ENCODE measurements at places on chromosomes 13 and 19.
A peak's percentile ranks its signal among the peaks of the same experiment; 100 is the strongest.

- no peak for DNase-seq
These were observed 25.1 kb downstream of the VAV1 start for GRCh38 chr19:6797646-6798045.

GRCh38 chr13:65112531-65112941, 2117.6 kb downstream of the PCDH9 start:
- DNase-seq, result no peak

DNA sequence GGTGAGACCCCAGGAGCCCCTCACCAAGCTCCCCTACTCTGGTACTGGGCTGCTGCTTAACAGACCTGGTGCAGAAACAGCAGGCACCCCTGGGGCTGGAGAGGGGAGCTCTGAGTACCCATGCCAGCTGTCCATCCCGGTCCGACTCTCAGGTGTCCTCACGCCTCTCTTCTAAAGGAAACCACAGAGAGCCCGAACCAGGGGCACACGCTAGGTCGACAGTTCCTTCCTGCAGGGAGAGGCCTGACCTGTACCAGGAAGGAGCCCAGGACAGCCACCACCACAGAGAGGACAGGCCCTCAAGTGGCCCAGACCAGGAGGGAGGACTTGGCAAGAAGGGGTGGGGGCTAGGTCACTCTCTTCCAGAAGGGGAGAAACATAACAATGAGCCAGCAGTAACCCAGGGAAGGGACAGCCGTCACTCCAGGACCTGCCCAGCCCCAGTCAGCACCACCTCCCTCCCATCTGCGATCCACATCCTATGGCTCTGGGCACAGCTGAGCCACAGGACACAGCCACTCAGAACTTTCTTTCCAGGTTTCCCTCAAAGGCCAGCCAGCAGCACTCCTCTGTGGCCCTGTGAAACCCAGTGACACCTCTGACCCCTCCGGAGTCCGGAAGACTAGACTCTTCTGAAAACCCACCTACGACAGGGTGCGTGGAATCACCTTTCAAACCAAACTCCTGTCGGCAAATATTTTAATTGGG, 13.0 kb upstream of the SLC35E1 start:
- no peak for DNase-seq

GRCh38 chr19:40614622-40615411, 13.6 kb downstream of the LTBP4 start:
- DNase-seq, result peak; percentile 92

- DNase-seq, result no peak
These were observed 4.7 kb downstream of the PPP1R13L start for GRCh38 chr19:45400192-45400591.

- no peak for DNase-seq
These were observed 40.0 kb upstream of the SIN3B start for GRCh38 chr19:16789238-16789637.

GRCh38 chr19:19445288-19445687, 39.8 kb downstream of the GATAD2A start:
- no peak for DNase-seq

GRCh38 chr19:3517638-3518037, 11.5 kb downstream of the FZR1 start:
- DNase-seq, result no peak

DNA sequence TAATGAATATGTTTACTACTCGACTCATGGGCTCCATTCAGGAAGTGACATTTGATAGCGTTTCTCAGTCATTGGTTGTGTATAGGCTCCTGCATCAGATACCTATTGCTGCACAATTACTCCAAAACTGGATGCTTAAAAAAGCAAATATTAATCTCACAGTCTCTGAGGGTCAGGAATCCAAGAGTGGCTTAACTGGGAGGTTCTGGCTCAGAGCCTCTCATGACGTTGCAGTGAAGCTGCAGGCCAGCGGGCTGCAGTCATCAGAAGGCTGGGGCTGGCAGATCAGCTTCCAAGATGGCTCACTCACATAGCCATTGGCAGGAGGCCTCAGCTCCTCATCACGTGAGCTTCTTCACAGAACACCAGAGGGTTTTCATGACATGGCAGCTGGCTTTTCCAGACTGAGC, 525.1 kb upstream of the NBEA start:
- DNase-seq, result no peak

- peak; percentile 53 for DNase-seq
These were observed 53.8 kb downstream of the EPS15L1 start for GRCh38 chr19:16417660-16418596.

GRCh38 chr13:67353941-67354340, 123.8 kb upstream of the PCDH9 start:
- no peak for DNase-seq

DNA sequence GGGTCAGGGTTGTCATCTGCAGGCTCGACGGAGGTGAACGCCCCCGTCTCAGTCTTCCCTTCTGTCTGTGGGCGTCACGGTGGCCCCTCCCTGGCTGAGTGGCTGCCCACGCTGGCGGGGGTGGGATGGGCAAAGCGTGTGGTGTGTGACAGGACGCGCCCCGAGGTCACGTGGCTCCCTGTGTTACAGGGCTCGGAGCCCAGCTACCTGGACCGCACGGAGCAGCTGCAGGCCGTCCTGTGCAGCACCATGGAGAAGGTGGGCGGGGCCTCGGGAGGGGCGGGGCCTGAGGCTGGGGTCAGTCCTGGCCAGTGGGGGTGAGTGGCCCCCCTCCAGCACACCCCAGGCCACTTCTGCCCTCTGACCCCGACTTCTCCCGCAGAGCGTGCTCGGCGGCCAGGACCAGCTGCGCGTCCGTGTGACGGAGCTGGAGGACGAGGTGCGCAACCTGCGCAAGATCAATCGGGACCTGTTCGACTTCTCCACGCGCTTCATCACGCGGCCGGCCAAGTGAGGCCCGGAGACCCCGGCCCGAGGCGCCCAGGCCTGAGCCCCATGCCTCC, 6.3 kb upstream of the GRIN3B start:
- DNase-seq, result no peak

GRCh38 chr13:74305876-74306275, 171.7 kb upstream of the KLF12 start:
- no peak for DNase-seq

GRCh38 chr19:55111238-55111831, 6.1 kb downstream of the PPP1R12C start:
- DNase-seq, result no peak

DNA sequence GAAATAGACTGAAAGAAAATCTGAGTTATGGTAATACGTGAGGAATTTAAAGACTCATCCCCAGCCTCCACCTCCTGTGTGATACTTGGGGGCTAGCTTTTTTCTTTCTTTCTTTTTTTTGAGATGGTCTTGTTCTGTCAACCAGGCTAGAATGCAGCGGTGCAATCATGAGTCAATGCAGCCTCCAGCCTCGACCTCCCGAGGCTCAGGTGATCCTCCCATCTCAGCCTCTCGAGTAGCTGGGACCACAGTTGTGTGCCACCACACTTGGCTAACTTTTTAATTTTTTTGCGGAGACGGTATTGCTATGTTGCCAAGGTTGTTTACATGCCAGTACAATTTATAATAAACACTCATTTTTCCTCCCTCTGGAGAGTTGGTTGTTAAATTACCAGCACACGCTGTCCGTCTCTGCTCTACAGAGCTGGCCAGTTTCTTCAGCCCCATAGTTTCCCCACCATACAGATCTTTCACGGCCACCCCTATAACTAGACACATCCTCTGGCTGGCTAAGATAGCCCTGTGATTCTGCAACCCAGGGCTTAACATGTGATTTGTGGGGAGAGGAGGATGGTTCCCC, 4.8 kb downstream of the TNFSF9 start:
- no peak for DNase-seq

DNA sequence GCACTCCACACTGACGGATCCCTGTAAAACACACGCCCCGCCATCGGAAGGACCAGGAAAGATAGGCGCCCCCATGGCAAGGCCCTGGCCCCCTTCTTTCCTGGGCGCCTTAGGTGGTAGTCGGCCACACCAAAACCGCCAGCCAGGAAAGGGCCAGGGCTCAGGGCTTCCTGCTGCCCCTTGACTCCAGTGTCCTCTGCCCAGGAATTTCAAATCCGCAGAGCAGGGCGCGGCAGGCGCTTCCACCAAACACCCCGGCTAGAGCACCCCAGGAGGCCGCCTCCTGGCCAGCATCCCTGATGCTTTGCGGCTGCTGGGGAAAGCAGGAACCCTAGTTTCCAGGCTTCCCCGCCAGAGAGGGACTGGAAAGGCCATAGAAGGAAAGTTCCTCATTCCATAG, 57.5 kb downstream of the ZNF726 start:
- DNase-seq, result no peak

DNA sequence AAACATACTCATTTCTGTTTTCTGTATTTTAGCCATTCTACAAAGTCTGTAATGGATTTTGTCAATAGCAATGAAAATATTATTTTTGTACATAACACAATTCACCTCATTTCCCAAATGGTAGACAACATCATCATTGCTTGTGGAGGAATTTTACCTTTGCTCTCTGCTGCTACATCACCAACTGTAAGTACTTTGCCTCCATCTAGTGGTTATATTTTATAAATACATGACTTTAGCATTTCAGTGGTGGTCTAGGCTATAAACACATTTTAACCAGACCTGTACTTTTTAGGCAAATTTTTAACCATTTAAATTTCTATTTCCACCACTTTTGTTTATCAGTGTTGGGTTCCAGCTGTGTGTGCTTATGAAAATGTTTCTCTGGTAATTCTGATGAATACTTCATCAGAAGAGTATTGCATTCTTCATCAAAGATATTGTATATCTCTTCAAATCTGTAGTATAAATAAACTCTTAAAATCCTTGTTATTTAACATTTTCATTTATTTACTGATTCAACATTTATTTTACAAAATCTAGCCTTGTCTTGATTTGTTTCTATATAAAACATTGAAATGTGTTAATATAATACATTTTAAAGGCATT, 222.4 kb downstream of the NBEA start:
- DNase-seq, result no peak

DNA sequence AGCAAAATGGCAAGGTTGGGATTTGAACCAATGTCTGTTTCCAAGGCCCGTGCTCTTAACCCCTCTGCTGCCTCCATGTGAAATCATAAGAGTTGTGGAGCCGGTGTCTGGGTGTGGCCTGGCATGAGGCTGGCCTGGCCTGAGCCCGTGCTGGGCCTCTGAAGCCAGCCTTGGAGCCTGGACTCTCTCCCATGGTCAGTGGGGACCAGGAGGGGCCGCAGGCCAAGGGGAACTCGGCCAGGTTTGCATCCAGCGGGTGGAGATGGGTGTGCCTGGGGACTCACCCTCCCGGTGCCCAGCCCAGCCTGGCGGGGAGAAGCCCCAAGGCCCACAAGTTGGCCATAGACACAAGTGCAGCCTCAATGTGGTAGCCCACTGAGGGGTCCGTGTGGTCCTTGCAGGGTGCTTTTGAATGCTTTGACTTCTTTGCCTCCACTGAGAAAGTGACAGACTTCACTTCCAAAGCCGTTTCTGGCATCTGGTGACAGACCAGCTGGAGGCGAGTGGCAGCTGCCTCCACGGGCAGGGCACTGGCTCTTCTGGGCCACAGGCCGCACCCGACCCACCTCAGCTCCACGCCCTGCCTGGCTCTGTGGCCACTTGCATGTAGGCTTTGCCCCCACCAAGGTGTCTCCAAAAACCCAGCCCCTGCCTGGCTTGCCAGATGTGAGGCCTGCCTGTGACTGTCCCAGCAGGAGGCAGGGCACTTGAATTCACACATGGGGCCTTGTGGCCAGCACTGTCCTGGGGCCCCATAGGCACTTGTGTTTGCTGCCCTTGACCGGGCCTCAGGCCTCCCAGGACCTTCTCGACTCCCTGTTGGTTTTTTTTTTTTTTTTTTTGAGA, 26.2 kb upstream of the NCCRP1 start:
- DNase-seq, result no peak

DNA sequence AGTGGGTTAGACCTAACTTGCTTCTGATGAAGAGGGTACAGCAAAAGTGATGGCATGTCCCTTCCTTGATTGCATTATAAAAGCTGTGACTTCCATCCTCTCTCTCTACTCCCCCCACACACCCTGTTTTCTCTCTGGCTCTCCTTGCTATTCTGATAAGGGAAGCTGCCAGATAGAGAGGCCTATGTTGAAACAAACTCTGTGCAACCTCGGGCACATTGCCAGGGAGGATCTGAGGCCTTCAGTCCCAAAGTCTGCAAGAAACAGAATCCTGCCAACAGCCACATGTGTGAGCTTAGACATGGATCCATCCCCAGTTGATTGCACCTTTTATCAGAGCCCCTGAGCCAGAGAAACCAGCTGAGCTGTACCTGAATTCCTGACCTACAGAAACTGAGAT, 44.8 kb upstream of the ARGLU1 start:
- no peak for DNase-seq

DNA sequence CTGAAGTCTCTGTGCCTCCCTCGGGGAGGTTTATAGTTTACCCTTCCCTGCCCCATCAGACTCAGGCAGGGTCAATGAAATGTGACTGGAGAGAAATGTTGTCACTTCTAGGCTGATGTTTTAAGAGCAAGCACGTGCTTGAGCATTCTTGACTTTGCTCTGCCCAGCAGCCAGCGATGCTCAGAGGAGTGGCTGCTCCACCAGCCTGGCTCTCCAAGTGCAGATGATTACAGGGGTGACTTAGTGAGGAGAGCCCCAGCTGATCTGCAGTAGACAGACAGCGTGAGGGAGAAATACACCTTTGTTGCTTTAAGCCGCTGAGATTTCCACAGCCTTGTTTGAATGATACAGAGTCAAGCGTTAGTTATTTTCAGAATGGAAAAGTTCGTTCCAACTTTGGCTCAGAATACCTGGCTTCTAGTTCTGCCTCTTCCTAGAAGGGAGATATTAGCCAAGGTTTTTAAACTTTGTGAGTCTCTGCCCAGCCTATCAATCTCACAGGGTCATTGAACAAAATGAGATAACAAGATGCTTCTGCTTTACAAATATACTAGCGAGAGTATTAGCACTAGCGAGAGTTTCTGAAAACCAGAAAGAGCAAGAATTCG, 143.6 kb downstream of the OXGR1 start:
- DNase-seq, result no peak

DNA sequence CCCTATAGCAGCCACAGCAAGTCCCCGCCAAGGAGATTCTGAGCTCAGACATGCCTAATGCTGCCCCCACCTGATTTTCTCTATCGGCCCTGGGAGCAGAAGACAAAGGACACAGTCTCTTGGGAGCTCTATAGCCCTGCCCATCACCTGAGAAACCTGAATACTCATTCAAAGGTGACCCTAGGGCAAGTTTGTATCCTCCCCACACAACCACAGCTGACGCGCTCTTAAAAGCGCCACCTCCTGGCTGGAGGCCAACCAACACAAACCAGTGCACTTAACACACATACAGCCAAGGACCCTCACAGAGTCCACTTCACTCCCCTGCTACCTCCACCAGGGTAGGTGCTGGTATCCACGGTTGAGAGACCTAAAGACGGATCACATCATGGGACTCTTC, 8.8 kb upstream of the IGFL4 start:
- DNase-seq, result no peak

DNA sequence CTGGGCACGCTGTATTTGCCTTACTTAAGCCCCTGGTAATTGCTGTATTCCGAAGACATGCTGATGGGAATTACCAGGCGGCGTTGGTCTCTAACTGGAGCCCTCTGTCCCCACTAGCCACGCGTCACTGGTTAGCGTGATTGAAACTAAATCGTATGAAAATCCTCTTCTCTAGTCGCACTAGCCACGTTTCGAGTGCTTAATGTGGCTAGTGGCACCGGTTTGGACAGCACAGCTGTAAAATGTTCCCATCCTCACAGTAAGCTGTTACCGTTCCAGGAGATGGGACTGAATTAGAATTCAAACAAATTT, 676 bp downstream of the BRCA2 start:
- DNase-seq, result no peak
